ENCODE measurements at places on chromosomes 3 and 15.

DNA sequence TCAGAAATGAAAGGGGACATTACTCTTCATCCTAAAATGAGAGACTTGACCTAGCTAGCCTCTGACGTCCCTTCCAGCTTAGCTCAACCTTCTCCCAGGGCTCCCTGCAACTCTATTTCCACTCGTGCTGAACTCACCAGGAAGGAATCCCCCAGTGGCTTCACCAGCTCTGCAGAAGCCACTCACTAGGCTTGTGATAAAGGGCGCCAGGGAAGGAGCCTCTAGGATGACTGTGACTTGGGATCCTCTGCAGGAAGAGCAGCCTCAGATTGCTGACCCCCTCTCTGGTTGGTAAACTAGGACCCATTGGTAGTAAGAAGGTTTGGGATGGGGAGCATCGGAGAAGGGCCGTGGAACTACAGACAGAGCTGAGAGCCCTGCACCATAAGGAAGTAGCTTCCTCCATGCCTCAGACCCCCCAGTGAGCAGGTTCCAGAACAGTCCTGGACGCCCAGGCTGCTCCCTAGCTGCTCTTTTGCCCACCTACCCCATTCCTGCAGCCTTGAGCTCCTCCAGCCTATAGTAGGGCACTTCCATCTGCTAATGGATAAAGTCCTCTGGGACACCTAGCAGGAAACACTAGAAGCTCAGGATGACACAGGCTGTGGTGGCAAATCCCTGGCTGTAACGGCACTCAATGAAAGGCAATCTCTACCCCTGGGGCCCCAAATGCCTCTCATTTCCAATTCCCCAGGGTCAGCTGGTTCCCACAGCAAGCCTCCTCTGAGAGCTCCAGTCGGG is 26.0 kb downstream of the PLA2G4F start:
- DNase-seq = no peak

GRCh38 chr15:67968564-67968963 is 85.6 kb upstream of the PIAS1 start:
- DNase-seq = peak; percentile 30

DNA sequence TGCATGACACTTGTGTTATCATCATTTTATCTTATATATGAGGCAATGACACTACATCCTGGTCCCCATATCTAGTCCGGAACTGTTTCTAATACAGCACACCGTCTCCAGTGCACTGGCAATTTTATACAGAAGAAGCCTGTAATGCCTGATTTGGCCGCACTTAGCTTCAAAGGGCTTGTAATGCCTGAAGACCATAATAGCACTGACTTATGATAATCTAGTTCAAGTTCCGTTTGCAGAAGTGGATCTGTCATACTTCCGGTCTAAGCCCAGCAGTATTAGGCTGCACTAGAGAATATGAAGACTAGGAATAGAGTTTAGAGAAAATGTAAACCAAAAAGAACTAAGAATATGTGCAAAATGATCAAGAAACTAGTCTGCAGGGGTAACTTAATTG is 1.3 kb downstream of the BNIP2 start:
- peak; percentile 44 for DNase-seq

DNA sequence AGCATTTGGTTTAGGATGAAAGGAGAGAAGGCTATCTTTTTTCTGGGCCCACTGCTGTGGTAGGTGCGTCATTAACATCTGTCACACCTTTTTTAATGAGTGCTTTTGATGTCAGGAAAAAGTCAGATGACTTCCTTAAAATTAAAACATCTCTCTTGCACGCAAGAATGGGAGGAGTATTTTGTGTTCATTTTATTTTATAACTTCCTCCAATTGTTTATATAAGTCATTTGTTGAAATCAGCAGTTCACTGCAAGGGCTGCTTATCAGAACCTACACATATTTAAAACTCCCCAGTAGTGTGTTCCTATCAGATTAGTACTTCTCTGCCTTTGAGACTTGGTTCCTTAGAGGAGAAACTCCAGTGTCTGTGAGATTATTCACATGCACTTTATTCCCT is 143.8 kb downstream of the NEO1 start:
- no peak for DNase-seq

DNA sequence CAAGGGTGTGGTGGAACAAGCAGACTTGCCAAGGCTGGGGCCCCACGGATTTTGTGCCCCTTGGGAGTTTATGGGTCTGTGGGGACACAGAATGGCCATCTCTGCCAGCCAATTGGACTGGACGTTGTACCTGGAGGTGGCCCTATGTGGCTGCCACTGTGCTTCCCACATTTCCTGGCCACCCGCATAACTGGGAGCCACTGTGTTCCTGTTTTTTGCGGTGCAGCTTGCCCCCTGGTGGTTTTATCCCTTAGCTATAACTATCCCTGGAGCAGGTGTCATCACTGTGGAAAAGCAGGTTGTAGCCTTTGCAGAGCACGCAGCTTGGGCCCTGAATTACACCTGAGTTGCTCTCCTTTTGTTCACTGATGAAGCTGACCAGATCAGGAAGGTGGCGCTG is 306.3 kb downstream of the ZPLD1 start:
- DNase-seq = peak; percentile 62

DNA sequence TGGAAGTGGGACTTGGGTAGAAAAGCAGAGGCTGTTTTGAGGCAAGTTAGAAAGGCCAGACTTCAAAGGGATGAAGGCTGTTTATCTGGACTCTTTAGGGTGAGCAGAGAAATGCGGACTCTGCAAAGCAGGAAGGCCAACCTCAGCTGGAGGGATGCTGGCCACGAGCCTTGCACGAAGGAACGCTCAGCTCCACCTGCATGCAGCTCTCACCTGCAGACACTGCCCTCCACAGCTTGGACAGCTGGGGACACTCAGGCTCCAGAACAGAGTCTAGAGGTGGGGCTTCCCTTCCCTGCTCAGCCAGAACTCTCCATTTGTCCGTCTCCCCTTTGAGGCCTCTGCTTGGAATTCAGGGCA is 229.7 kb downstream of the ADAMTS17 start:
- DNase-seq = no peak

GRCh38 chr3:120111898-120112297 is 17.7 kb upstream of the GSK3B start:
- no peak for DNase-seq

Data from DMS53 (cell line).